ENCODE measurements at places on chromosomes 11 and 22.

DNA sequence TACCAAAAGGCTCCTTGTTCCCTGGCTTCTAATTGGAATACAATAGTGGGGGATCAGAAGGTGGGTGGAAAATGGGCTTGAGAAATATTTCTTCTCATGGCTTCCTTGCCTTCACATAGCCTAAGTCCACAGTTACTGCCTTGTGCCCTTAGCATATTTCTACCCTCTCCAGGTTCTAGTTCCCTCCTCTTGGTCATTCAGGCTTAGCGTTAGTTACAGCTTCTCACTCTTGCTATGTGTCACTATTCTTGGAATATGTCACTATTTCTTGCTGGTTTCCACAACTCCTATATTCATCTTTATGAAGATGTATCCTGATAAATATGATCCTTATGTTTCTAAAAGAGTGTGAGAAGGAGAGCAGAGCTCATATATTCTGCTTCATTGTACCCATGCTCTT is 2.5 kb downstream of the OR2D2 start:
- DNase-seq = no peak

GRCh38 chr11:40293655-40294348 is 1165.7 kb downstream of the LRRC4C start:
- peak; percentile 51 for DNase-seq

DNA sequence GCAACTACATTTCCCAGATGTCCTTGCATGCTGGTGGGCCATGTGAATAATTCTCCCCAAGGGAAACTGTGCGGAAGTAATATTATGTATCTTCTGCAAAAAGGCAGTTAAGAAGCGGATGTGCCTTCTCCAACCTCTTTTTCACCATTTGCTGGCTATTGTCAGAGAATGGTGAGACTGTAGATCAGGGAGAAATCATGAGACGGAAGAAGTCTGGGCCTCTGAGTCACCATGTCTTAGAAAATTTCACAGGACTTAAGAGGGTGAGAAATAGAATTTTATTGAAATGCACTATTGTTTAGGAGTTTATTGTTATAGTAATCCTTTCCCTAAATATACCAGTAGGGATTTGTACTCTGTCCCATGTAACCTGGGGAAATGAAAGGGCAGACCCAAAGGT is 298.7 kb upstream of the ZC3H12C start:
- DNase-seq = no peak

DNA sequence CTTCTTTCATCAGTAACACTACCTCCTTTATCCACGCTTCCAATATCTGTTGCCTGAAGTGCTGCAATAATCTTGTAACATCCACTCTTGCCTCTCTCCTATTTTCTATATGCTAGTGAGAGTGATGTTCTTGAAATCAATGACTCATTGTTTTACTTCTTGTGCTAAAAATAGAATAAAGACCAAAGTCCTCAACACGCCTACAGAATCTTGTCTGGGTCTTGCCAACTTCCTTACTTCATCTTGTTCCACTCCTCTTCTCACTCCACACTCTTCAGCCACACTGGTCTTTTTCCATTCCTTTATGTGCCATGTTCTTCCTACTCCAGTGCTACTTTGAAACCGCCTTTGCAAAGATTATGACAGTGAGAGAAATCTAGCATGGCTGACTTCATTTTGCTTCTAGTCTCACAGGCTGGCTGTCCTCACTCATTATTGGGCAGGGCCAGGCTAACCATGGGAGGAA is 136.4 kb downstream of the CCDC81 start:
- peak; percentile 10 for DNase-seq

GRCh38 chr11:125950696-125951651 is 5.1 kb downstream of the VSIG10L2 start:
- no peak for DNase-seq

All from activated naive CD4-positive, alpha-beta T cell treated with anti-CD3 and anti-CD28 coated beads for 36 hours (primary cell).